ENCODE measurements at places on chromosomes 13 and 19. TPM values are rescaled to one million over a fixed set of nuclear protein-coding genes. Genes with fewer than 3 reads are reported as not detected.

Gene NLRP4
- 0.52 TPM for total RNA-seq

GRCh38 chr19:23183251-23183650 lies 66.4 kb downstream of the ZNF730 start:
- DNase-seq, result no peak
- H3K4me3 ChIP-seq, result no peak overlapping the region
- no peaks in the 10 kb centered on the region for H3K4me1 ChIP-seq
- H3K27ac ChIP-seq, result no peak overlapping the region
- H3K27me3 ChIP-seq, result no peaks in the 10 kb centered on the region
- no peaks in the 10 kb centered on the region for H3K36me3 ChIP-seq

DNA sequence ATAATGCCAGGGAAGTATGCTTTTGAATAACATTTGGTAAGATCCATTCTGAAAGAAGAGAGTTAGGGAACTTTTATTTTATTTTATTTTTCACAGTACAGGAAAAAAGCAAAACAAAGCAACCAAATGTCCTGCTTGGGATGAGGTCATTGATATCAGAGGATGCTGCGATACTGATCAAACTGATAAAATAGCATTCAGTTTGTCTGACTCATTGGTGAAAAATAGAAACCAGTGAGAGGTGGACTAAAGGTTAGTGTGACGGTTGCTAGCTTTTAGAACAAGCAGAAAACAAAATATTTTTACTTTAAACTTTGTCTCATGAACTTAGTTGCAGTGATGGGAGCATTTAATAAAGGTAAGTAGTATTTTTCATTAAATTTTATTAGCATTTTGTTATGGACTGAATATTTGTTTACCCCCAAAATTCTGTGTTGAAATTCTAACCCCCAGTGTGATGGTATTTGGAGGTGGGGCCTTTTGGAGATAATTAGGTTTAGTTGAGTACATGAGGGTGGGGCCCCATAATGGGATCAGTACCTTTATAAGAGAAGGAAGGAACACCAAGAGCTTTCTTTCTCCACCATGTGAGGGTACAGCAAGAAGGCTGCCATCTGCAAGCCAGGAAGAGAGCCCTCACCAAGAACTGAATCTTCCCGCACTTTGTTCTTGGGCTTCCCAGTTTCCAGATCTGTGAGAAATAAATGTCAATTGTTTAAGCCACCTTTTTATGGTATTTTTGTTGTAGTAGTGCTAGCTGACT lies 37.3 kb downstream of the ITGBL1 start:
- H3K4me3 ChIP-seq, result no peak overlapping the region
- no peaks in the 10 kb centered on the region for H3K27me3 ChIP-seq
- no peak for DNase-seq
- H3K36me3 ChIP-seq, result no peaks in the 10 kb centered on the region

DNA sequence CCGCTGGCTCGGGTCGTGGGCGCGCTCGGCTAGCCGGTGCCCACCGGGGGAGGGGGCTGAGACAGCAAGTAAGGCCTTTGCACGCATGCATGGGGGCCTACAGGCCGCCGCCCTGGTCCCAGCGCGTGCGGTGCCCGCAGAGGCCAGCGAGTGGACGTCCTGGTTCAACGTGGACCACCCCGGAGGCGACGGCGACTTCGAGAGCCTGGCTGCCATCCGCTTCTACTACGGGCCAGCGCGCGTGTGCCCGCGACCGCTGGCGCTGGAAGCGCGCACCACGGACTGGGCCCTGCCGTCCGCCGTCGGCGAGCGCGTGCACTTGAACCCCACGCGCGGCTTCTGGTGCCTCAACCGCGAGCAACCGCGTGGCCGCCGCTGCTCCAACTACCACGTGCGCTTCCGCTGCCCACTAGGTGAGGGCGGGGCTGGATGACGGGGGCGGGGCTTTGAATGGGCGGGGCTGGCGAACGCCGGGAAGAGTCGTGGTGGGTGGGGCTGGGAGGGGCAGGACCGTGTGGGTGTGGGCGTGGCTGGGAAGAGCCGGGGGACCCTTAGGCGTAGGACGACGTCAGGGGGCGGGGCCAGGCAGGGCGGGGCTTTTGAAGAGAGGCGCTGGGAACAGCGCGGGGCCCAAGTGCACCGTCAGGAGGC lies 2.1 kb downstream of the CILP2 start:
- no peak overlapping the region for H3K27ac ChIP-seq
- no peaks in the 10 kb centered on the region for H3K36me3 ChIP-seq
- peaks cover 34% of the 10 kb centered on the region for H3K4me1 ChIP-seq
- peak; percentile 80 for DNase-seq
- no peaks in the 10 kb centered on the region for H3K27me3 ChIP-seq
- peak overlapping the region; percentile 53 for H3K4me3 ChIP-seq

GRCh38 chr13:23770428-23770827 lies 118.8 kb downstream of the MIPEP start:
- no peak overlapping the region for H3K27ac ChIP-seq
- H3K4me3 ChIP-seq, result no peak overlapping the region
- H3K4me1 ChIP-seq, result no peaks in the 10 kb centered on the region
- H3K27me3 ChIP-seq, result no peaks in the 10 kb centered on the region
- DNase-seq, result no peak
- no peaks in the 10 kb centered on the region for H3K36me3 ChIP-seq

- no peak for DNase-seq
- no peak overlapping the region for H3K4me3 ChIP-seq
- no peaks in the 10 kb centered on the region for H3K27me3 ChIP-seq
These were observed 21.5 kb downstream of the ELL start for GRCh38 chr19:18500376-18500775.

- H3K4me1 ChIP-seq, result no peaks in the 10 kb centered on the region
- no peaks in the 10 kb centered on the region for H3K27me3 ChIP-seq
- H3K27ac ChIP-seq, result no peak overlapping the region
- no peak overlapping the region for H3K4me3 ChIP-seq
These were observed 98.3 kb downstream of the NALCN start for GRCh38 chr13:101317986-101318523.

GRCh38 chr19:32238076-32238475 lies 107.3 kb upstream of the ZNF507 start:
- H3K36me3 ChIP-seq, result no peaks in the 10 kb centered on the region
- no peak overlapping the region for H3K4me3 ChIP-seq
- DNase-seq, result no peak
- peaks cover 2% of the 10 kb centered on the region for H3K27me3 ChIP-seq
- no peak overlapping the region for H3K27ac ChIP-seq
- no peaks in the 10 kb centered on the region for H3K4me1 ChIP-seq

- H3K36me3 ChIP-seq, result no peaks in the 10 kb centered on the region
- no peaks in the 10 kb centered on the region for H3K4me1 ChIP-seq
- no peak overlapping the region for H3K27ac ChIP-seq
- no peaks in the 10 kb centered on the region for H3K27me3 ChIP-seq
- H3K4me3 ChIP-seq, result no peak overlapping the region
These were observed 163.9 kb downstream of the KCTD15 start for GRCh38 chr19:33960566-33960965.

- H3K36me3 ChIP-seq, result no peaks in the 10 kb centered on the region
- no peaks in the 10 kb centered on the region for H3K27me3 ChIP-seq
- H3K4me1 ChIP-seq, result peaks cover 13% of the 10 kb centered on the region
- H3K4me3 ChIP-seq, result no peak overlapping the region
- no peak for DNase-seq
- no peak overlapping the region for H3K27ac ChIP-seq
These were observed 81.8 kb downstream of the GGACT start for GRCh38 chr13:100506600-100507422.

Data from HCT116 (cell line).